Activated naive CD8-positive, alpha-beta T cell treated with anti-CD3 and anti-CD28 coated beads, Interleukin-2, amount 50 U/mL, for 24 hours (primary cell): ENCODE measurements at places on chromosomes 5 and 9.

GRCh38 chr9:128310461-128310860, 11.8 kb downstream of the TRUB2 start:
- no peak for DNase-seq

GRCh38 chr5:176711883-176712282, 64.6 kb downstream of the TSPAN17 start:
- no peak for DNase-seq

DNA sequence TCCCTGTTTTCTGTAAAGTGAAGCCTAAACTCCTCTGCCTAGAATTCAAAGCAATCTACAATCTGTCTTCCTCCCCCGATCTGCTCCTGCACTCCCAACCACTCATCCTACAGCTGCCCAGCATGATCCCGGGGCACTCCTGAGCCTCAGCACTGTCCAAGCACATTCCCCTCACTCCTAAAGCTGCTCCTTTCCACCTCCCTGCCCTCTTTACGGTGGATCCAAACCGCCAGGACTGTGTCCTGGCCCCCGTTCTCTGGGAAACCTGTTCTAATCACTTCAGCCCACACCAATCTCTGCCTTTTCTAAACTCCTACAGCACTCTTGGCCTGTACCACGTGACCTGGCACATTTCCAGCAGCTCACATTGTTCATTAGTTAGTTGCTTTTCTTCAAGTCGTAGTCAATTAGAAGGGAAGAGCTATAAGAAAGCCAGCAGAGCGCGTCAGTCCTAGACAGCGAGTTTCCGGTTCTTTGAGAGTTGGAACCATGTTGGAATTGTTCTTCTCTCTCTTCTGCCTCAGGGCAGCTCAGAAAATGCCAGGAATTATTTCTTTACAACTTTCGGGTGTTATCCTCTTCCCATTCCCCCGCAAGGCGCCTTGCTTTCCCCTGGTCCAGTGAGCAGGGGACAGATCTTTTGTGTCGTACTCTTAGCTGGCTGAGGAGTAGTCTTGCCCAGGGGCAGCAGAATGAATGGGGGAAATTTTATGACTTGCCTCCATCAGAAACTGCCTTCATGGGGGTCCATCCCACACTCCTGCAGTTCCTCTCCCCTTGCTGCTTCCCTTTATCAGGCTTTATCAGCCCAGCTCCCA, 60.7 kb downstream of the NRG2 start:
- DNase-seq: no peak

- no peak for DNase-seq
Measured at GRCh38 chr9:37554318-37554717, 21.9 kb downstream of the FBXO10 start.

GRCh38 chr9:110940951-110941557, 97.2 kb downstream of the LPAR1 start:
- DNase-seq: no peak

DNA sequence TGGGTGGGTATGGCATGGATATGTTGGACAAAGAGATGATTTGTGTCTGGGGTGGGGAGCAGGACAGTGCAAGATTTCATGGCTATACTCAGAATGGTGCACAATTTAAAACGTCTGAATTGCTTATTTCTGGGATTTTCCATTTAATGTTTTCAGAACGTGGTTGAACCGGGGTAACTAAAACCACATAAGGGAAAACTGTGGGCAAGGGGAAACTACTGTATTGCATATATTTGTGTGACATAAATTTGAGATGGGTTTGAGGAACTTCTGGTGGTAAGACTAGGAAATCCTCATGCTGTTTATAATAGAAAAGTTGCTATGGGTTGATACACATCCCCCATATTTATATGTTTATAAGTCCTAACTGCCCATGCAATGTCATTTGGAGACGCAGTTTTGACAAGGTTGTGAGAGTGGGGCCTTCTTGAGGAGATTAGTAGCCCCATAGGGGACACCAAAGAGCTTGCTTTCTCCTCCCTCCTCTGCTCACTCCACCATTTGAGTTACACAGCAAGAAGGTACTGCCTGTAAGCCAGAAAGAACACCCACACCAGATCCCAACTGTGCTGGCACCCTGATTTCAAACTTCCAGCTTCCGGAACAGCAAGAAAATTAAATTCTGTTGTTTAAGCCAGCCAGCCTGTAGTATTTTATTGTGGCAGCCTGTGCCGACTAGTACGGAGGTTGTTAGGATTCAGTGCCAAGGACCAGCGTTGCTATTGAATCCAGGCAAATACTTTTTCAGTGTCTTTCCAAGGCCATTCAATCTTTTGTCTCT, 2118.9 kb downstream of the MAT2B start:
- DNase-seq: no peak

DNA sequence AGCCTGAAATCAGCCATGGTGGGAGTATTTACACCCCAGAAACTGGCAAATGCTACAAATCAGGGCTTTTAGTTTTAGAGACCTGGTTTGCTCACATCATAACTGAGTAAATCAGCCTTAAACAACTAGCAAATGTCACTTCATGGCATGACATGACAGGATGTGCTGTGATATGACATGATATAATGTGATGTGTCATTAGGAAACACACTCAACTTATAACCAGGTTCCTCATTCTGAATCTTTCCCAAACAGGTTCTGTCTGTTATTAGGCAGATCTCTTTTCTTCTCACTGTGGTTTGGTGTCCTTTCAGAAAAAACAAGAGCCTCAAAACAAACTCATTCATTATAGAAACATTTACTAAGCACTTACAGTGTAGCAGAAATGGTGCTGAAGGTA, 90.5 kb downstream of the ADAMTS12 start:
- DNase-seq: no peak

DNA sequence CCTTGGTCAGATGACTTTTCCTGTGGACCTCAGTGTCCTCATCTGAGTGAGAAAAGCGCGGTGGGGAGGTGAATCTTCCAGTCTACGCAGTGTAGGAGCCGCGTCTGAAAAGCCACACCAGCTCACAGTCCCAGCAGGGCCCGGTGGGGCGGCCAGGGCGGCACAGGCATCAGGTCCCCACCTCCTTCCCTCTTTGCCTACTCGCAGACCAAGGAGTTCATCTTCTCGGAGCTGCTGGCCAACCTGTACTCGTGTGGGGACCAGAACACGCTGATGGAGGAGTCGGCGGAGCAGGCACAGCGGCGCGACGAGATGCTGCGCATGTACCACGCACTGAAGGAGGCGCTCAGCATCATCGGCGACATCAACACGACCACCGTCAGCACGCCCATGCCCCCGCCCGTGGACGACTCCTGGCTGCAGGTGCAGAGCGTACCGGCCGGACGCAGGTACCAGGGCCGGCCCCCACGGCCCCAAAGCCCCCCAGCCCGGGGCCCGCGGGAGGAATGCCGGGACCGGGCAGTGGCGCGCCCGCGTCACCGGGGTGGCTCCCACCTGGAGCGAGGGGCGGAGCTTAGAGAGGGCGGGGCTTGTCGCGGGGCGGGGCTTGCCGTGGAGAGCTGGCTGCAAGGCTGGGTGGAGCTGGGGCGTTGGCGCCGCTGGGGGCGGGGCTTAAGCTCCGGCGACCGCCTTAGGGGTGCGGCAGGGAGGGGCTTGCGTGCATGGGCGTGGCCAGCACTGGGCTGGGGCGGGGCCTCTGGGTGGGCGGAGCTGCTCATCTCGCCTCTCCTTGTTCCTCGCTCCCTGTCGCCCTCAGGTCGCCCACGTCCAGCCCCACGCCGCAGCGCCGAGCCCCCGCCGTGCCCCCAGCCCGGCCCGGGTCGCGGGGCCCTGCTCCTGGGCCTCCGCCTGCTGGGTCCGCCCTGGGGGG, 25.6 kb downstream of the GOLGA2 start:
- DNase-seq: peak; percentile 99

DNA sequence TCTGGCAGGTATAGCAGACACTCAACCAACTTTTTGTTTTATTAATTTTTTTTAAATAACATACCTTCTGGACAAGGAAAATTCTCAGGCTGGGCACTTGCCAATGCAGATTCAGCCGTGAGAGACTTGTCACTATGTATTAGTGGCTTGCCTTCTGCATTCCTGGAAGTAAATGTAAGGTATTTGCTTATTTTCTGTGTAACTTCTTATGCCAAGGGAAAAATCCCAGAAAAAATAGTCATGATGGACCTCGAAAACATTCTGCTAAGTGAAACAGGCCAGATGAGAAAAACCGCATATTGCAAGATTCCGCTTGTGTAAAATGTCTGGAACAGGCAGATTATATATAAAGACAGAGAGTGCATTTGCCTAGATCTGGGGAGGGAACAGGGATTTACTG, 260.3 kb upstream of the DAPK1 start:
- no peak for DNase-seq

- DNase-seq: no peak
Measured at GRCh38 chr9:97419309-97419867, 7.5 kb downstream of the TDRD7 start.

GRCh38 chr9:33431420-33431819, 16.0 kb downstream of the AQP3 start:
- no peak for DNase-seq

- DNase-seq: no peak
Measured at GRCh38 chr9:88824711-88825110, 166.6 kb upstream of the S1PR3 start.

GRCh38 chr9:90469435-90469834, 173.2 kb downstream of the DIRAS2 start:
- no peak for DNase-seq

- no peak for DNase-seq
Measured at GRCh38 chr9:78493166-78493742, 196.3 kb downstream of the PSAT1 start.

DNA sequence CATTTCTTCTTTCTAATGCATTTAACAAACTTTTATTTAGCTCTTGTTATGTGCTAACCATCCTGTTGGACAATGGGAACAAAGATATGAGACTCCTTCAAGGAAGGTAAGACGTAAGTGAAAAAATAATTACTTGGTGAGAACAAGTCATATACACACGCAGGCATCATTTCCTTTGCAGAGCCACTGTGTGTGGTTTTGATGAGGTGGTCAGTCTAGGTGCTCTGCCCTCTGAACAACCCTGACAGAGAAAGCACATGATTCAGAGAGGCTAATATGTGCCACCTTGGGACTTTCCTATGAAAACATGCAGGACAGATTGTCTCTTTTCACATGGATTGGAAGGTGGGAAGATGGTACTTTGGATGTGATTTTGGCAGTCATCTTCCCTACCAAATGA, 1162.5 kb upstream of the DMAC1 start:
- DNase-seq: no peak

- DNase-seq: no peak
Measured at GRCh38 chr9:110261632-110262031, 5.3 kb upstream of the TXN start.

- DNase-seq: no peak
Measured at GRCh38 chr5:139636975-139637408, 11.2 kb upstream of the CXXC5 start.

GRCh38 chr5:155947394-155948062, 379.4 kb upstream of the SGCD start:
- DNase-seq: no peak

- DNase-seq: no peak
Measured at GRCh38 chr9:123228967-123229366, 39.4 kb downstream of the STRBP start.

DNA sequence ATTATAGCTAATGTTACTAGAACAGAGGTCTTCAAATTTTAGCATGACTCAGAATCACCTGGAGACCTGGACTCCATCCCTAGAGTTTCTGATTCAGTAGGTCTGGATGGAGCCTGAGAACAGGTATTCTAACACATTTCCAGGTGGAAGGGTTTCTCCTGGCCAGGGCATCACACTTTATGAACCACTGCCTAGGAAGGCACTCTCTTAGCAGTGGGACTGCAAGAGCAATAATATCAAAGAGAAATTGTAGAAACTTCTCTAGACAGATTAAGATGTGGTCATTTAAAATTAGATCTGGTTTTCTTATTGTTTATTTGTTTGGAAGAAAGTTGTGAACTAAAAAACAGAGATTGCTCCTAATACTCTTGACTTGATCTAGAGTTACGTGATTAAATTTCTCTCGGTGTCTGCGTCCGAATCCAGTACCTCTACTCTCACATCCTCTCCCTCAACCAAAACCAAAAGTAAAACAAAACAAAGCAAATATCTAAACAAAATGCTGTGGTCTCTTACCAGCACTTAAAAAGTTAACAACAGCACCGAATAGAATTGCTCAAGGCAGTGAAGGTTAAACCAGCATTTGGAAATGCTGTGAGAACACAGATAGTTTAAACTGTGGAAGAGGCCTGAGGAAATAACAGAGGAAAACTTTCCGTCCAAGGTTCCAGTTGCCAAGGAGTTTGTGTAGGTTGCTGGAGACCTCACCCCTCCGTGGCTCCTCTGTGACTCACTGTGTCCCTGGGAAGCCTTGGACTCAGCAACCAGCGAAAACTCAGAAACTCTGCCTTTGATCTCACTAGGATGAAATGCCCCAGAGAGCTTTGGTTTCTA, 193.4 kb downstream of the ARRDC3 start:
- no peak for DNase-seq

DNA sequence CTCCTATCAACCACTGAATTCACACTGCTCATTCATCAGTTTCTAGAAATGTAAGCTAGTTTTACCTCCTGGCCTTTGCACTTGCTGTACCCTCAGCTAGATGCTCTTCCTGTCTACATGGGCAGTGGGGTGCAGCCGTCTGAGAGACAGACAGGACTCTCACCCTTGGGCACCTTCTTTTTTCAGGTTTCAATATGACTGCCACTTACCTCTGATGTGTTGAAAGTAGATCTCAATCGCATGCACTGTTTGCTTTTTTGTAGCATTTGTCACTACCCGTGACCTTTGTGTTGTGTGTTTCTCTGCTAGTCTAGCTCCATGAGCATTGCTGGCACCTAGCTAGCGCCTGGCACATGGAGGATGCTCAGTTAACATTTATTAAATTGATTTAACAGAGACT, 403.1 kb upstream of the TRPC7 start:
- DNase-seq: no peak

GRCh38 chr5:128413356-128413755, 124.7 kb downstream of the FBN2 start:
- DNase-seq: no peak

DNA sequence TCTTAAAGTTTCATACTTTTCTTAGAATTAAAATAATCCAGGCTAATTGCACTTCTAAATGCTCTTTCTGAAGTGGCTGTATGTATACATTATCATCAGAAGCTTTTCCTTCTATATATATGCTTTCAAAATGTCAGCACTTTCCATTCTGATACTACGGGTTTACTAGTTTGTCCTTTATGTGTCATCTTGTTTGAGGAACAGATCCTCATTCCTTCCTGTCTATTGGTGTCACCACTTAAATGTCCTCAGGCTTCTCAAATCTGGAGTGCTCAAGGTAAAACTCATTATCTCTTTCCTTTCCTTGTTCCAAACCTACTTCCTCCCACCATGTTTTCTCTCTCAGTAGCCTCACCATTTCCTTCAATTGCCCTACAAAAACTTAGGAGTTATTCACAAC, 236.3 kb downstream of the CSNK1G3 start:
- no peak for DNase-seq

DNA sequence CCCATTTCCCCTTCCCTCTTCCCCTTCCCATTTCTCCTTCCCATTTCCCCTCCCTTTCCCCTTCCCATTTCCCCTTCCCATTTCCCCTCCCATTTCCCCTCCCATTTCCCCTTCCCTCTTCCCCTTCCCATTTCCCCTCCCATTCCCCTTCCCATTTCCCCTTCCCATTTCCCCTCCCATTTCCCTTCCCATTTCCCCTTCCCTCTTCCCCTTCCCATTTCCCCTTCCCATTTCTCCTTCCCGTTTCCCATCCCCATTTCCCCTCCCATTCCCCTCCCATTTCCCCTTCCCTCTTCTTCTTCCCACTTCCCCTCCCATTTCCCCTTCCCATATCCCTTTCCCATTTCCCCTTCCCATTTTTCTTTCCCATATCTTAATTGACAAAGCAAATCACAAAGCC, 109.0 kb downstream of the OLFM1 start:
- no peak for DNase-seq

GRCh38 chr5:87390075-87390474, 22.7 kb downstream of the CCNH start:
- no peak for DNase-seq
